Stimulated activated CD8-positive, alpha-beta memory T cell treated with anti-CD3 and anti-CD28 coated beads, Interleukin-15, amount 100 ng/mL, for 24 hours (primary cell): ENCODE measurements at places on chromosomes 6 and 20.

DNA sequence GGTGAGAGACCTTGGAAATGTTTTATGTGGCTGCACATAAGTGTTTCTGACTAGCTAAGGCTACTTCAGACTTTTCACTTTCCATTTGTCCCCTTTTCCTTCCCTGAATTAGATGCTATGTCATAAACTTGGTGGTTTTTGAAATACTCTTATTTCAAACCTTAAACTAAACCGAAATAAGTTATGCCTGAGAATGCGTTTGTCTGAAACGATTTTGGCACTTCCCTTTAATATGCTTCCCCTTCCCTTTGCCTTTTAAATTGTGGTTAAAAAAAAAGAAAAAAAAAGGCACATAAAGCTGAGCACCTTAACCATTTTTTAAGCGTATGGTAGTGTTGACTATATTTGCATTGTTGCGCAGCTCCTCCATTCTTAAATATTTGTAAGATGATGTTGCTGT, 14.3 kb downstream of the ZNF451 start:
- DNase-seq: no peak

DNA sequence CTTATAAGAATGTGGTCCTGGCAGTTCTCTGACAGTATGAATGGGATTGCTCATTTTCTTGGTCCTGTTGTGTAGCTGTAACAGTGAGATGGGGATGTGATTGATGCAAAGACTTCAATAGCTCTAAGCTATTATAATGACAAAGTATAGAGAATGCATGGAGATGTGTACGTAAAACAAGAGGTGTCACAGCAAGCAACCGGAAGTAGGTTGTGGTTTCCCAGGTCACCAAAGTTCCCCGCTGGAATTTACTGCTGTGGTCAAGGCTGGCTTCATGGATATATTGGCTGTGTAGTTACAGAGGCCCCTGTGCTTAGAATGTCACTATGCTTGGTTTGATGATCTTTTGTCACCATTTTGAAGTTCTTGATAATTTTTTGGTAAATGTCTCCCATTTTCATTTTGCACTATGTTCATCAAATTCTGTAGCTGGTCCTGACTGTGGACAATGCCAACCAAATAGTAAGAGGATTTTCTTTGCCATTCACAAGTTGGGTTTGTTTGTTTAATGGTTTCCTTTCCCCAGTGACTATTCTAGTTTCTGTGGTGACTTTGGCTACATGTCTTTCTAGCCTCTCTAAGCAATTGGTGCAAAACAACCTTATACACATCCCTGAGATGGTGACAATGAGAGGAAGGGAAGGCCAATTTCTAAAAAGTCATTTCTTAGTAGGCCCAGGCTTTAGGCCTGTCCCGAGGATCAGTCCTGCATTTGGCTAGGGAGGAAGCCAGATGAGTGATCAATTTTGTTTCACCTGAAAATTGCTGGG, 10.5 kb downstream of the DNAH8 start:
- no peak for DNase-seq

- no peak for DNase-seq
These were observed 68.8 kb downstream of the TSHZ2 start for GRCh38 chr20:53040693-53041589.

GRCh38 chr20:5835871-5836270, 85.7 kb downstream of the SHLD1 start:
- no peak for DNase-seq

DNA sequence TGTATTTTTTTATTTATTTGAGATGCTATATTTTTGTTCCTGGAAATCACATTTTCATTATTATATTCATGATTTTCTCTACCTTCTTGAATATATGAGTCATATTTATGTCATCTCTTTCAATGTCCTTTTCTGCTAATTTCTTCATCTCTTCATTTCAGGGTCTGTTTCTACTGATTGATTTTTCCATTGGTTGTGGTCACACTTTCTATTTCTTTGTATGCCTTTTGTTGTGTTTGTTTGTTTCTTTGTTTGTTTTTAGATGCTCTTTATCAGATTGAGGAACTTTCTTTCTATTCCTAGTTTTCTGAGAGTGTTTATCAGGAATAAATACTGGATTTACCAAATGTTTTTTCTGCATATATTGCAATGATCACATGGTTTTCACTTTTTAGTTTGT, 16.9 kb upstream of the MDFI start:
- DNase-seq: no peak

DNA sequence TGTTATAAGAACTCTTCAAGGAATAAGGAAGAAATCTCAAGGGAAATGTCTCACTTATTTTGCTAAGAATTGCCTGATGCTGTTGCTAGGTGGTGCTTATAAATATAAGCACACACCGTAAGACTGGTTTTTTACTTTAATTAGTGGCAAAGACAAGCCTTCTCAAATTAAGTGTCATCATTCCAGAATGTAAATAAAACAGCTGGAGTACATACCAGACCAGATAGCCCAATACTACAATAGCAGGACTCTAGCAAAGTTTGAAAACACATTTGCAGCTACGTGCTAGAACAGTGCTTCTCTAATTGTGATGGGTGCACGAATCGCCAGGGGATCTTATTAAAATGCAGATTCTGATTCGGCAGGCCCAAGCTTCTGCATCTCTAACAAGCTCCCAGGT, 6.8 kb downstream of the CNKSR3 start:
- DNase-seq: no peak

DNA sequence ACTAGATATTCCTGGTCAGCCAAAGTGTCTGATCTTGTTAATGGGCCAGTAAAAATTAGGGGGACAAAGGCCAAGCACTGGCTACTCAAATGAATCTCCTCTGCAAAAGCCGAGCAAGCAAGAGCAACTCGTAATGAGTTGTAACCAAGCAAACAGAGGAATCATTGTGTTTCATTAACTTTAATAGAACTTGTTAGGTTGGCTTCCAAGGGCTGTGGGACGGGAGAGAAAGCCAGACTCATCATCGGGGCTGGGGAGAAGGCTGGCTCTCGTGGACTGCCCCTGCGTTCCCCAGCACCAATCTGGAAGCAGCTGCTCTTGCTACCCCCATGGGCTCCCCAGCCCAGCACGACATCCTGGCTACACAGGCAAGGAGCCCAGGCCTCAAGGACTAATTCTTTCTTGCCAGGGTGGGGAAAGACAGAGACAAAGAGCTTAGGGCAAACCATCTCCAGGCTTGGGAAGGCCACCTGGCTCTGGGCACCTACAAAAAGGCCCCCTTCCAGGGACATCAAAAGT, 10.5 kb upstream of the SCUBE3 start:
- no peak for DNase-seq

- DNase-seq: no peak
These were observed 4.1 kb upstream of the GPR63 start for GRCh38 chr6:96841345-96841744.

GRCh38 chr6:71446470-71446869, 157.9 kb downstream of the OGFRL1 start:
- DNase-seq: no peak

- DNase-seq: no peak
These were observed 105.9 kb downstream of the GJA10 start for GRCh38 chr6:89999945-90000825.

GRCh38 chr6:134457941-134458340, 140.0 kb upstream of the SGK1 start:
- DNase-seq: no peak

GRCh38 chr6:168301648-168302398, 17.8 kb downstream of the DACT2 start:
- no peak for DNase-seq

- DNase-seq: no peak
These were observed 377.1 kb downstream of the BTBD9 start for GRCh38 chr6:38262609-38263008.
